Omental fat pad (tissue), 4 donors: ENCODE measurements at places on chromosomes 7 and 10. TPM values are rescaled to one million over a fixed set of nuclear protein-coding genes. Genes with fewer than 3 reads are reported as not detected.

- DNase-seq, result peak; percentile 28
These were observed 33.3 kb downstream of the SRRM3 start for GRCh38 chr7:76234931-76235441.

GRCh38 chr7:39085189-39085588, 107.5 kb downstream of the POU6F2 start:
- no peak for DNase-seq

Gene FEZF1
- total RNA-seq, result not detected

- no peak for DNase-seq
These were observed 64.3 kb upstream of the ZNF32 start for GRCh38 chr10:43712821-43713584.

DNA sequence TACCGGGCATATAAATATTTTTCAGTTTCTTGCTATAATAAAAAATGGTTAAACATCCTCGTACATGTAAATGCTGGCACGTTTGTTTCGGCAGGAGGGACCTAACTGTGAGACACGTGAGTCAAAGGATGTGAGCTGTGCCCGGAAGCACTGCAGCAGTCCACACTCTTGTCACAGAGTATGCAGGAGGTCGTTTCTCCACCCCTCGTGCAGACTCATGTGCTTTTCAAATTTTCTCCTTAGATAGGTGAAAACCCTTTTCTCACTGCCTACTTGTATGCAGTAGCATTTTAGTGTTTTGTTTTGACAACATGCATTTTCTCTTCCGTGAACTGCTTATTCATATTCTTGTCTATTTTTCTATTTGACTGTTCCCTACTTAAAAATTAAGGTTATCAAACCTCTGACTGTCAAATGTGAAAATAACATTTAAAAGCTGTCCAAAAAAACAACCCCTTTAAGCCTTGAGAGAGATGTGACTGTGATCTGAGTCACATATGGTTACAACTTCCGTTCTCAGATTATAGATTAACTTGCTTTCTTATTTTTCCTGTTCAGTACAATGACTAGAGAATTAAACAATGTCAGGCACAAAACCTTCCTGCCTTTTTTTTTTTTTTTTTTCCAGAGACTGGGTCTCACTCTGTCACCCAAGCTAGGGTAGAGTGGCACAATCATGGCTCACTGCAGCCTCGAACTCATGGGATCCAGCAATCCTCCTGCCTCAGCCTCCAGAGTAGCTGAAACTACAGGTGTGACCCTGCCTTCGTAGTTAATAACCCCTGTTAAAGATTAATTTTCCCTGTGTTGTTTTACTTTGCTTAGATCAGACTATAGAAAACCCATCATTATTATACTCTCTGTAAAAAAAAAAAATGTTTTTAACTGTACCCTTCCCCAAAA, 45.1 kb downstream of the DPY19L1 start:
- DNase-seq, result no peak

GRCh38 chr7:79782256-79782655, 328.8 kb upstream of the MAGI2 start:
- DNase-seq, result no peak

Gene IFRD1
- total RNA-seq, result 78.5 TPM

Gene PAPOLB
- total RNA-seq, result 1.4 TPM

GRCh38 chr10:50349554-50349953, 98.2 kb upstream of the ASAH2 start:
- no peak for DNase-seq

DNA sequence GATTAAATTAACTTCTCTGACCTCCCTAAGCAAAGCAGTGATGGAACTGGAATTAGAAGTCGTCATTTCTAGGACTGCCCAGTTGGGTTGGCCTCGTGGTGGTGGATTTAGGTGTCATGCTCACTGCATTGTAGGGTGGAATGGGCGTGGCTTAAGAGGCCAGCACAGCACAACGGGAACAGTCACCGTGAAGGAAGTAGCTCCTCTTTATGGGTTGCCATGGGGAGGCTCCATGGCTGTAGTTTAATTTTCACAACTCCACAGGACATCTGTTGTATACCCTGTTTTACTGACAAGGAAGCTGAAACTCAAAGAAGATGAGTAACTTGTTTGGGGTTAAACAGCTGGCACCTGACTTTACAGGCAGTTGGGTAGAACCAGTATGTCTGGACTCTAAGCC, 208.3 kb downstream of the CELF2 start:
- no peak for DNase-seq

Gene CFAP70
- total RNA-seq, result 3.2 TPM

Gene NUTM2E
- not detected for total RNA-seq

Gene CYP2C18
- not detected for total RNA-seq

GRCh38 chr10:129136951-129137350, 330.1 kb upstream of the MGMT start:
- no peak for DNase-seq

DNA sequence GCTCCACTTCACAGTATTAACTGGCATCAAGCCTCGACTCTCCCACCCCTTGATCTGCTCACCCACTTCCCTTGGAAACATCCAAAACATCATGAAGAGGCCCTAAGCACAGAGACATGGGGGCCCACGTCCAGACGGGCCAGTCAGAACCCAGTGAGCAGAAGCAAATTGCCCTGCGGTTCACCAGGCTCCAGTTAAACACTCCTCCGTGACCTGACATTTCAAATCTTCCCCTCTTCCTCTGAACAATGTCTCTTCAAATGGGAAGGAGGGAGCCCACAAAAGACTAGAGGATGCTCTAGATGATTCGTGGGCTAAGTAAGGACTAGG, 44.8 kb downstream of the CLEC2L start:
- DNase-seq, result no peak

- no peak for DNase-seq
These were observed 2.6 kb downstream of the PPIF start for GRCh38 chr10:79349766-79350406.

- no peak for DNase-seq
These were observed 36.1 kb upstream of the BET1 start for GRCh38 chr7:94040254-94040653.

DNA sequence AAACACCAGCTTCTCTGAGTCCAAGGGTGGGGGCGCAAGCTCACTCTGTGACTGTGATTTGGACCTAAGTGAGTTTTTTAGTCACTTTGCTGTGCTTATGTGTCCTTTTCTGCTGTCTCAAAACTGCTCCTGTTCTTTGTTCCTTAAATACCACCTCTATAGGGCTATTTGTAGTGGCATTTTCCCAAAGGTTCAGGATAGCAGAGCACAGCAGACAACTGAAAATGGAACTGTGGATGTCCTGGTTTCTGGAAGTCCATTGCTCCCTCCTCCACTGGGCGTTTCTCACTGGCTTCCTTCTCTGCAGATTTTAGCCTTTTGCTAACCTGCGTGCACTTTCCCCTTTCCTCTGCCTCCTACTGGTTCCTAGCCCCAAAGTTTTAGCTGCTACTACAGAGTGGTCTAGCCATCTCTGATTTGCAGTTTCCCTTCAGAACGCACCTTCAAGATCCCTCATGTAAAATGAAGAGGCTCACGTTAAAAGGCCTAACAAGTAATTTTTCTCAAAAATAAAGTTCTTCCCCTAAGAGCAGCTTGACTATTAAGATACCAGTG, 25.6 kb downstream of the BLVRA start:
- DNase-seq, result no peak

Gene IFIT2
- total RNA-seq, result 3.3 TPM

- no peak for DNase-seq
These were observed 602.7 kb upstream of the FOXK1 start for GRCh38 chr7:4079366-4079765.

Gene TFEC
- total RNA-seq, result 22.9 TPM

DNA sequence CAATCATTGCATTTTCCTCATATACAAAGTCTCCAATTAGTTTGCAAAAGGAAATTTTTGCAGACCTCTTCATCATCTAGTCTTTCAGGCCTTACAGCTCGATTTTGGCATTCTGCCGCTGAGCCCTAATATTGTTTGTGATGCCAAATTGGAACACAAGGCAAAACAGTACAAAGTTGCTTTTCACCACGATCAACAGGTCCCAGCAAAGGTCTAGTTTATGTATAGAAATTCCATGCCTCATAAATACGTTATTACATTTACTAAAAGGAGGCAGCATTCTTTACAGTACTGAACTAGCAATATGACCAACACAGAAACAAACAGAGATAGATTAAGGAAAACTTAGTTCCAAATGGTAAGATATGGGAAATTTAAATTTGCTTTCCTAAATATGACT, 7.0 kb upstream of the DNAJC1 start:
- no peak for DNase-seq

GRCh38 chr10:72886621-72887020, 6.9 kb upstream of the OIT3 start:
- DNase-seq, result no peak
